ENCODE measurements at places on chromosomes 3 and 15.

DNA sequence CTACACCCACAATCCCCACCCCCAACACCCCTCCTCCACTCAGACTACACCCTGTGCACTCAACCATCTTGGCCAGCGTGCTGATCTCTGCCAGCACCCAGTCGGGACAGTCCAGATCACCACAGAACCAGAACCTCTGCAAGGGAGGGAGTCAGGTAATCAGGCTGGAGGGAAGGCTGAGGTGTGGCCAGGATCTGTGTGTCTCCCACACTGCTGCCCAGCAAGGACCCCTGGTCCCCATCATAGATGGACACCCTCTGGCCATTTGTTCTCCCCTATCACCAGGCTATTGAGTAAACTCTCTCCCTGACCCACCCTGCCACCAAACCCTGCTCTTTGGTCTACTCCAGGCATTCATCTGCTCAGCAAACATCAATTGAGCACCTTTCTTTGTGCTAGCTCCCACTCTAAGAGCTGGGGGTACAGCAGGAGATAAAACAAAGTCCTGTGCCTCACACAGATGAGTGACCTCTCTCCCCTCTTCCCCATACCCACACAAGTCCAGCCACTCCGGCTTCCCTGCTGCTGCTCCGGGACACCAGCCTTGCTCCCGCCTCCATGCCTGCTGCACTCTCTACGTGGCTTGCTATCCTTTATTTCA, 134.8 kb downstream of the TBC1D2B start:
- no peak for DNase-seq

DNA sequence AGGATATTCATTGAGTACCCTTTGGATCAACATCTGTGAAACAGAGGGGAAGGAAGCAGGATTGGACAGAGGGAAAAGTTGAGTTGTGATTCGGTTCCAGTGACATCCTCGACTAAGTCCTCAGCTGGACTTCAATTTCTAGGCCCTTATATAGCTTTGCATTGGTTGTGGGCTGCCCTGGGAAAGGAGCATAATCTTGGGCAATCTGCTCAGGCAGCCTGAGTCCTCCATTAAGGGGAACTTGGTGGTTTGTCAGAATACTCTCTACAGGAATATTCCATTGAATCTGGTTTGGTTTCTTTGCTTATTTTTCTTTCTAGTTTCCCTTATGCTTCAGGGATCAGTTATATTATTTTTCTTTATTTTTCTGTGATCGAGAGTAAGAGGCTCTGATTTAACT, 94.1 kb downstream of the TCF12 start:
- no peak for DNase-seq

DNA sequence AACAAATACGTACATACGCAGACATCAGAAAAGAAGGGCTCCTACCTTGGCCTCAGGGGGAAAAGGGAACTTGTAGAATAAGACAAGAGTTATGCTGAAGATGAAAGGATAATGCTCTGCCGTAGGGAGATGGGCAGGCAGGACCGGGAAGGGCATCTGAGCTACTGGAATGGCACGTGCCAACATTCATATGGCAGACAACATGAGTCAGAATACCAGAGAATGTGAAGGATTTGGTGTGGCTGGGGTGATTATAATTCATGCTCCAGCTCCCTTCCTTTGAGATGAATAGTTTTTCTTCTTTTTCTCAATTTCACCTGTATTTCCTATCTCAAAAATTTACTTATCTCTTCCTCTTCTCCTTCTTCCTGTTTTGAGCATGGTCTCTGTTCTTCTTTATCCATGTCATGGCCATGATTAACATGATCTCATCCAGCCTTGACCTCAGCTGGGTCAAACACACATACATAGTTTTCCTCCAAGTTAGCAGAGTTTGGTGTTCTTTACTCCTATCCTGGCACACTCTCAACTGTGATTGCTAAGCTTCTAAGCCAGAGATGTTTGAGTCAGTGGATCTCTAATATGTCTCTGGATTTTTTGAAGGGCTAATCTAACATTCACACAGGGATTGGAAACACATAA, 507.0 kb downstream of the FOXP1 start:
- no peak for DNase-seq

- DNase-seq: peak; percentile 43
Observed at GRCh38 chr3:125622381-125622791, 27.1 kb upstream of the OSBPL11 start.

- DNase-seq: no peak
Observed at GRCh38 chr3:117723825-117724224, 1014.2 kb downstream of the TUSC7 start.

DNA sequence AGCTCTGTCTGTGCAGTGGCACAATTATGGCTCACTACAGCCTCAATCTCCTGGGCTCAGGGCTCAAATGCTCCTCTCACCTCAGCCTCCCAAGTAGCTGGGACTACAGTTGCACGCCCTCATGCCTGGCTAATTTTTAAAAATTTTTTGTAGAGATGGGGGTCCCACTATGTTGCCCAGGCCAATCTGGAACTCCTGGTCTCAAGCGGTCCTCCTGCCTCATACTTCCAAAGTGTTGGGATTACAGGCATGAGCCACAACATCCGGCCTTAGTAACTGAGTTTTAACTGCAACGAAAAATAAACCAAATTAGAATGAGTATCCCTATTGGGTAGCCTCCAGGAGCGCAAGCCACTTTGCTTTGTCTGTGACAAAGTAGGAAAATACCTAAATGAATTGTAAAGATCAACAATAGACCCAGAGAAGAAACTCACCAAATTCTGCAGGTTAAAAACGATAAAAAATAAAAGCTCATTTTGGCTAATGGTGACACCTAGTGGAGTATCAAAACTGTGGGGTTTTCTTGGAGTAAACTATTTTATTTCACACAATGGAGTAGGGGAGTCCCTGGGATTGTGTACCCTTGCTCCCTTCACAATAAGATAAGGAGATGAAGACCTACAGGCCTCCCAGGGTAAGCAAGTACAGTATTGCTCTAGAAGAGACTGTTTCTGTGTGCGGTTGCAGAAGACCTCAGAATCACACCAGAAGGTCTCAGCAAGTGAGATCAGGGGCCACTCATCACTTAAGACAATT, 21.0 kb upstream of the CA12 start:
- no peak for DNase-seq

- DNase-seq: no peak
Observed at GRCh38 chr3:134667406-134667805, 16.6 kb upstream of the KY start.

GRCh38 chr15:68560501-68561113, 18.2 kb upstream of the CORO2B start:
- no peak for DNase-seq

GRCh38 chr3:149466192-149466591, 8.3 kb upstream of the TM4SF4 start:
- DNase-seq: no peak

- no peak for DNase-seq
Observed at GRCh38 chr3:192869131-192870031, 48.3 kb downstream of the MB21D2 start.

DNA sequence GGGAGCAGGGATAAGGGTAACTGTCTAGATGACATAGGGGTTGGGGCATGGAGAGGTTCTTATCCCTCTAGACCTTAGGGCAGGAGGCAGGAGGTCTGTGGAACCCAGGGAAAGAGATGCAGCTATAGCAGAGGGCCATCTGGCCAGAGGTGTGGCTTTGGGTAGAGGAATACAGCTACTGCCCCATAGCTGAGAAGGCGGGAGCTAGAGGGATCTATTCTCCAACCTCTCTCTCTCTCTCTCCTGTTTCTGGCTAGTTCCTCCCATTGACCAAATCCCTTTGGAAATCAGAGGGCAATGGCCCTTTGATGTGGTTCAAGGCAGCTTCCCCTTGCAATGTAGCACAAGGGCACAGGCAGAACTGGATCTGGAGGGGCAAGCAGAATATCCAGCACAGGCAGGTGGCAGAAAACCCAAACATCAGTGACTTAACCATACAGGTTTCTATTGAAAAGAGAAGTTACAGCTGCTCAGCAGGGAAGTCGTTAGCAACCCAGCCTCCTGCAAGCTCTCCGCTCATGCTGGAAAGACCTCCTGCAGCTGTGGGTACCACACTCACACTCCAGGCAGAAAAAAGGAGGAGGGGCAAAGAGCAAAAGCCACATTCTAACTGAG, 22.3 kb upstream of the LMOD3 start:
- no peak for DNase-seq

DNA sequence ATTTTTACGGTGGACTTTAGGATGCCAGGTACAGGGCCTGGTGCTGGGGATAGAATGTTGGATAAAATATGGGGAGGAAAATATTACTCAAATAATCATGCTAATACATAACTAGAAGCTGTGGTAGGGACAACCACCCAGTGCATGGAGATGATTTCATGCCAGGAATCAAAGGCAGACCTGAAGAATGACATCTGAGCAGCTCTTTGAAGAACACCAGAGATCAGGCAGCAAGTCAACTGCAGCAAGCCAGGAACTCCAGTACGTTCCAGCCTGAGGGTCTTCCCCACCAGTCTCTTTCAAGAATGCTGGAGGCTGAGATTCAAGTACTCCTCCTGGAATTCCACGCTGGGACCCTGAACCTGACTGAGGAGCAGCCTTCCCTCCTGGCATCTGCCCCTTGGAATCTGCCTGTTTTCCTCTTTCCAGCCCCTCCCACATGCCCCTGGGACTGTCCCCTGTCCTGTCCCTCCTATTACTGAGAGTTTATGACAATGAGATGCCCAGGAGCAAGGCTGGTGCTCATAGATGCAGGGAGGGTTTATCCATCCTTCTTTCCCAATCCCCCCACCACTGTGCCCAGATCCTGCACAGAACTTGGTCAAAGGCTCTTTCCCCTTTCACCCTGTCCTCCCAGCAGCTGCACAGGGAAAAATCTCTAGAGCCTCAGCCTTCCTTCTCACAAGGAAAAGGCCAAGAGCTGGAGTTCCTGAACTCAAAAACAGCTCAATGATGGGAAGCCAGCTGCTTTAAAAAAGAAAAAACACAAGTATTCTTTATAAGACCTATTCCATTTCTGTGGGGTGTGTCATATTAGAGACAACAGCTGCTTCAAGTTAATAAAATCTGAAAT, 68.0 kb downstream of the PDZRN3 start:
- DNase-seq: no peak

DNA sequence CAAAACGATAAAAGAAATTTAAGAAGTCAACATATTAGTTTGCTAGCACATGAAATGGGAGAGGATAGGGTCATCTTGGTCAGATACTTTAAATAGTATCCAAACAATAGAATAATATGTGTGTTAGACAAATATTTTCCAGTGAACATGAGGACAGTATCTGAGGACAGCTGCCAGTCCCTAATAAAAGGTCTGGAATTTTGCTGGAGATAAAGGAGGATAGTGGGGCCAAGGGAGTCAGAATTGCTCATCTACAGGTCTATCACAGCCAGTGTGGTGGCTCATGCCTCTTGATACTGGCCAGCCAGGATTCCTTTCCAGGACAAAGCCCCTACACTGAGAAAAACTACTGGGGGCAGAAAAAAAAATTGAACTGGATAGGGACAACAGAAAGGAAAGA, 74.0 kb downstream of the HERC1 start:
- no peak for DNase-seq

DNA sequence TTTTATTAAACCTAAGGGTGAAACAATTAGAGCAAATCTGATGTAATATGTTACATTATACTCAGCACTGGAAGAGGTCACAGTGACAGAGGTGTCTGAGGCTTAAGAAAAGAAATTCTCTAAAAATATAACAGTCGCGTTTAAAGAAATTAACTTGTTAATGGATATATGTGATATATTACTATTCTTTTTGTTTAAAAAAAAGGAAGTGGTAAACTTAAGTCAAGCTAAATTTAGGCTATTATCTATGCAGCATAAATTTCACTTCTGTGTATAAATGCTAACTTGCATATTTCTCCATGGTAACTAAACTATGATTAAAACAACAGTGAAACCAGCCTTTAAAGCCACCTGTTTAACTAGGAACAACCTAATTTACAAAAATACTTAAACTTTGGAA, 191.3 kb downstream of the FOXP1 start:
- DNase-seq: no peak

GRCh38 chr3:108123326-108123725, 32.5 kb upstream of the CD47 start:
- DNase-seq: no peak

DNA sequence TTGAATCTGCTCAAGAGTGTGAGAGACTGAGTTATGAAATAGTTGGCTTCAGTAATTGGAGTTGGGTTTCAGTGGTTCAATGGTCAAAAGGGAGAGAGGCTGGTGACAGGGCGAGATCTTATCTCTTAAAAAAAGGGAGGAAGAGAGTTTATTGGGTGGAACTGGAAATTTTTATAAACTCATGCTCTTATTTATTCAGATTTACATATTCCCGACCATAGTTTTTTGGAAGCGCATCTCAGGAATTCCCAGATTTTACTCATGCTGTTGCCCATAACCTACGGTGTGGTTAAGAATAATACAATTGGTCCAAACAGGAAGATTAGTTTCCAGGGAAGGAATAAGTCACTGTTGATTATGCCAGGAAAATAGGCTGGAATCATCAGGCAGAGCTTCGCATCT, 41.4 kb downstream of the CD200 start:
- no peak for DNase-seq

DNA sequence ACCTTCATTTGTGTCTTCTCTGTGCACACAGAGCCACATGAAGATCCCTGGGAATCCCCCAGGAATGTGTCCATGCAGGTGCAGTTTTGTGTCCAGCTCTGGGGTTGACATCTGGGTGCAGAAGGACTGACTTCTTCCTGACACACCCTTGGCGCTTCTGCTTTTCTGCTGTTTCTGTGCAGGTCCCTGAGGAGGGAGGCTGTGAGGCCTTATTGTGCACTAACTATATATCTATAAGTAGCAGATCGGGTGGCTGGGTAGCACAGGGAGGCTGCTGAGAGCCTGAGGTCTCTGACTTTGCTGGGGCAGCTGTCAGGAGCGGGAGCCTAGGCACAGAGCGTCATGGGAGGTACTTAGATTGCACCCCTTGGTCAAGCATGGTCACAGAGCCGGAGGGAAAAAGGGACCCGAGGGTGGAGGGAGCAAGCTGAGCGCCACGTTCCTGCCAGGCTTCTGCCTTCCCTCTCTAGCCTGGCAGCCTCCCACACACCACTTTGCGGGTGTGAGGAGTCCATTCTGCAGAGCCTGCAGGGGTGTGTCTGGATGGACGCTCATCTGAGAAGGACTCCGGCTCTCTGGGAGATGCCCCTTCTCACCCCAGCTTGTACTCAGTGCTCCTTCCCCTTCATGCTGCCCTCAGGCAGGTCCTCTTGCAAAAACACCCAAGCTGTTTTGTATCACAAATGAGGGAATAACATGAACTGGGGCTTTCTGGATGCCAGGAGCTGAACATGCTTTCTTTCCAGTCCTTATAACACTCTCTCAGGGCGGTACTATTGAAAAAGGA, 23.9 kb downstream of the CCDC33 start:
- no peak for DNase-seq

DNA sequence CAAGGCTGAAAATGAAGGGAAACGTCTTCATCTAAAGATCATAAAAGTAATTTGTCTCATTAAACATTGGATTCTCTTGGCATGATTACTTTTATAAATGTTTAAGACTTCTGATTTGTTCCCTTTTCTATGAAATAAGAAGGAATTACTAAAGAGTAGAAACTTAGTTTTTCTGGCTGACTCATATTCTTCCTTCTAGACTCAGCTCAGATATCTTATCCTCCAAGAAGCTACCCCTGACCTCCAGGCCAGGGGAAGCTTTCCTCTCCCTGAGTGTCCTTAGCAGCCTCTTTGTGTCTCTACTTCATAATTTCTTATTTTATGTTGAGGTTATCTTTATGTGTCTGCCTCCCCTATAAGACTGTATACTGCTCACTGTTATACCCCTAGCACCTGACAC, 291.9 kb upstream of the STT3B start:
- no peak for DNase-seq
